ENCODE measurements at places on chromosomes 16 and 17.

DNA sequence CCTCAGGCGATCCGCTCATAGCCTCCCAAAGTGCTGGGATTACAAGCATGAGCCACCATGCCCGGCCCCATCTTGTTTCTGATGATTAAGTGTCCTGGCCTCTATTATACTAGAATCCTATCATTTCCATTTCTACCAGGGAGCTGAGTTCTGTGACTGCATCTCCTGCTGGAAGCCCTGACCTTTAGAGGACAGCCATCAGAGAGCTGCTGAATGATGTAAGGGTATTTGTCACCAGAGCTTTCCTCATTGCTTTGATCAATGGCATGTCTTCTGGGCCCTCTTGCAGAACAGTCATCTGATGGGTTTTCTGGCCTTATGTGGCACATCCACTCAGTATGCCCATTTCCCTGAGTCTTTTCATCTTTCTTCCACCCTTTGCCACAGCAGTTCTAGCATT, 39.9 kb downstream of the PSMD12 start:
- no peak for DNase-seq

GRCh38 chr17:57625957-57626356, 119.1 kb downstream of the CCDC182 start:
- DNase-seq: no peak

DNA sequence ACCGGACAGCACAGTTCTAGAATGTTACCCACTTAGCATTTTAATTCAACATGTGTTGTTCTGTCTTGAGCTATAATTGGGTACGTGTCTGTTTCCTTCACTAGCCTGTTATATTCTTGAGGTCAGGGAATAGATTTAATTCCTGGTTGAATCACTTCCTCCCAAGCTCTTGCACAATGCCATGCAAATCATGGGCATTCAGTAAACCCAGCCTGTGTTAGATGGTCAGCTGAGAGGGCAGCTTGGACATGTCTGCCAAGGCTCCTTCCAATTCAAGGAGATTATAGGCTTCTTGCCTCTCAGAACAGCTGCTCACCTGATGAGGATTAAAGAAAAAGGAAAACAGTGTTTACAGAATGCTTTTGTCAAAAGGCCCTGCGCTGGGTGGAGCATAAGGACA, 12.6 kb downstream of the C1QTNF1 start:
- peak; percentile 45 for DNase-seq

DNA sequence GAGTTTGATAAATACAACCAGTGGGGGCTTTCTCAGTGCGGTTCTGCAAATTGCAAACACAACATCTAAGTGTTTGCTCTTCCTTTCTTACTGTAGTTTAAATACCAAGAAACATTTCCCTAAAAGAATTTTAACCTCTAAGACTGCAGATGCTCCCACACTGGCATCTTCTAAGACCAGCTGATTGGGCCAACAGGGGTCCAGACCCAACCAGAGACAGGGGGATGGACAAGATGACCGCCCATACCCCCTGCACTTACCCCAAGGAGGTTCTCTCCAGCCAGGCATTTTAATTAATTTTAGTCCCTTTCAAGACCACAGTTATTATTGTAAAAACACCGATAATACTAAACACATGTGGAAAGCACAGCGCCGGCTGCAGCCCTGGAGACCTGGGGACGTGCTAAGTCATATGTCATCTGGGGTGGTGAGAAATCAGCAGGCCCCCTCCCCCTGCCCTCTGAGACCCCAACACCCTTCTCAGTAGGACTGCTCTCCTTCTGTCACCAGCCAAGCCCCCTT, 242.3 kb downstream of the SOX9 start:
- no peak for DNase-seq

DNA sequence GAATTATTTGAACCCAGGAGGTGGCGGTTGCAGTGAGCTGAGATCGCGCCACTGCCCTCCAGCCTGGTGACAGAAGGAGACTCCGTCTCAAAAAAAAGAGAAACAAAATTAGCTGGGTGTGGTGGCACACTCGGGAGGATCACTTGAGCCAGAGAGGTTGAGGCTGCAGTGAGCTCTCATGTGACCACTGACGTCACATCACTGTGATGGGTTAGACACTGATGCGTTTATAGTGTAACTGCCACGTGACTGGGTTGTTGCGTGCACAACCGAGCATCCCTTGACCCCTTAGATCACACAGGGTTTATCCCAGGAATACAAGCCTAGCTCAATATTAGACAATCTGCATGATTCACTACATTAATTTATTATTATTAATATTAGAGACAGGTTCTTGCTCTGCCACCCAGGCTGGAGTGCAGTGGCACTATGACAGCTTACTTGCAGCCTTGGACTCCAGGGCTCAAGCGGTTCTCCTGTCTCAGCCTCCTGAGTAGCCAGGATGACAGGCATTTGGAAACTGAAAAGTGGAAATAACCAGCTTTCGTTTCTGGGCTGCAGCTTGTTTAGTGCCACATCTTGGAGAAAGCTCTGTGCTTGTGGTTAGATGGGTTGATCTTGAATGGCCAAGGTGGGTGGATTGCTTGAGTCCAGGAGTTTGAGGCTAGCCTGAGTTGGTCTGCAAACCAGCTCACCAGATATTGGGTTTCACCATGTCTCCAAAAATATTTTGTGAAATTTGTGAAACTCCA, 26.4 kb upstream of the ABR start:
- no peak for DNase-seq

GRCh38 chr16:12739738-12740137, 63.9 kb downstream of the CPPED1 start:
- no peak for DNase-seq

DNA sequence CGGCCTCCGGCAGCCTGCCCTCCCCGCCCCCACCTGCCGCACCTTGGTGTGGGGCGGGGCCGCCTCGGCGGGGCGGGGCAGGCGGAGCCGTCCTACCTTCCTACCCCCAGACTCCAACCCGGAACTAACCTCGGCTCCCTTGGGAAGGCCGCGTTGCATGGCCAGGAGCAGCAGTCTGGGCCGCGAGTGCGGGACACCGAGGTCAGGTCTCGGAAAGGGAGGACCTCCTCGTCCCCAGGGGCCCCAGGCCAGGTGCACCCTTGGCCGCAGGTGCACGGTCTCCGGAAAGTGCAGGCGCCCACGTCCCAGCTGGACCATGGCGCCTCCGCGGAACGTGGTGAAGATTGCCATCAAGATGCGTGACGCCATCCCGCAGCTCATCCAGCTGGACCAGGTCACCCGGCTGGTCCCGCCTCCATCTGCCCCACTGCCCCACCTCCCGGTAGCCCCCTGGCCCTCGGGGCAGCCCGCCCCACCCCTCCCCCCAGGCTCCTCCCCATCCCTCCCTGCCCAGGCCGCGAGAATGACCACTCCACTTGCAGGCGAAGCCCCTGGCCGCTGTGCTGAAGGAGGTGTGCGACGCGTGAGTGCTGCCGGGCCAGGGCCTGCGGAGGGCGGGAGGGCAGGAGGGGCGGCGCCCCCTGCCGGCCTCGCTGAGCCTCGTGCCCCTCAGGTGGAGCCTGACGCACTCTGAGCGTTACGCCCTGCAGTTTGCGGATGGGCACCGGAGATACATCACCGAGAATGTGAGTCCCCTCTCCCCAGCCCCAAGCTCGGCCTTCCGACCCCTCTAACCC, at the start of gene ELMO3:
ELMO3 (plus strand) TSS at position 121 of the 797 bp plus-strand sequence; CDS start at position 317, 196 bp downstream.
- peak; percentile 86 for DNase-seq

DNA sequence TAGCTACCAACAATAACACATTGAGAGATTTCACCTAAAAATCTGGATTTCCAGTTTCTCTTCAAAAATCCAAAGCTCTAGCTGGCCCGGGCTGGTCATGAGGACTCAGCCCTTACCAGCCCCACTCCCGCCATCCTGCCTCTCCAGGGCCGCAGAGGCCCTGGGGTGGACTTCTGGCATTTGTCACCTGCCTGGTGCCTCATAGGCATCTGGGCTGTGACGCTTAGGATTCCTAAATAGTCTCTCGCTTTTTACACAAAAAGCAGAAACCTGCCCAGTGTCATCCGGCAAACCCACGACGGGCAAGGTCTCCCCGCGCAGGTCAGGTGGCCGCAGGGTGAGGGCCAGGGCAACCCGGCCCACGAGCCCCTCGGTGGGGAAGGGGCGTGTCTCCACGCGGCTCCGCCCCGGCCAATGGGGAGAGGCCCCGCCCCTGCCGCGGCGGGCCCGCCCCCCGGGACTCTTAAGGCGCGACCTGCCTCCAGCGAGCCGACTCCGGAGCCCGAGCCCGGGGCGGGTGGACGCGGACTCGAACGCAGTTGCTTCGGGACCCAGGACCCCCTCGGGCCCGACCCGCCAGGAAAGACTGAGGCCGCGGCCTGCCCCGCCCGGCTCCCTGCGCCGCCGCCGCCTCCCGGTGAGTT, at the start of gene VASN:
VASN (plus strand) TSS at position 492 of the 644 bp plus-strand sequence. CDS start 9,030 bp downstream, outside the sequence.
- peak; percentile 73 for DNase-seq

- DNase-seq: no peak
Measured at GRCh38 chr16:23611936-23612335, 15.8 kb upstream of the NDUFAB1 start.

DNA sequence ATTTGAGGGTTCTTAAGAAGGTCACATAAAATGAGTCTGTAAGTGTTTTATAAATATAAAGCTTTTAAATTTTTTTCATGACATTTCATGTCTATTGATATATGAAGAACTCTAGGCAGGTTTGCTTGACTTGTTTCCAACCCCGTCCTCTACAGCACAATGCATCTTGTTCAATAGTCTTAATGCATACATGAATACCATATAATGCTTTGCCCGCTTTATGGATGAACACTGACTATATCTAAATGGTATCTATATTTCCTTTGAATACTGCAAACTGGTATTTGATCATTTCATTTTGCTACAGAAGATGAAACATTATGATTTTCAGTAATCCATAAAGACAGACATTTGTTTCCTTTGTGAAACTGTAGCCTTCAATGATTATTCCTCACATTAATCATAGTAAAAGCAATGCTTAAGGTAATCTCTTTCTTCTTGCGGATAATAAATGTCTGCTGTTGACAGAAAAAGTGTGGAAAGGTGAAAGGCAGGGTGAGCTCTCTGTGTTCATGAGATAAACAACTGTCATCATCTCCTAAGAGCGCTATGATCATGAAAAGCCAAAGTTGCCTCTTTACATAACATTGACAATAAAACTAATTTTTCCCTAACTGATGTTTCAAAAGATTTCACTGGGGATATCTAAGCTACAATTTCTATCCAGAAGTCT, 645.1 kb downstream of the CDH8 start:
- DNase-seq: no peak

- DNase-seq: no peak
Measured at GRCh38 chr16:70736465-70737376, 50.9 kb upstream of the MTSS2 start.

GRCh38 chr17:16353317-16354174, at the start of gene CENPV:
CENPV (minus strand) TSS chr17:16353469; CDS start chr17:16353436, 33 bp downstream.
- peak; percentile 42 for DNase-seq

GRCh38 chr16:4947722-4948503, 10.2 kb upstream of the SEC14L5 start:
- no peak for DNase-seq

DNA sequence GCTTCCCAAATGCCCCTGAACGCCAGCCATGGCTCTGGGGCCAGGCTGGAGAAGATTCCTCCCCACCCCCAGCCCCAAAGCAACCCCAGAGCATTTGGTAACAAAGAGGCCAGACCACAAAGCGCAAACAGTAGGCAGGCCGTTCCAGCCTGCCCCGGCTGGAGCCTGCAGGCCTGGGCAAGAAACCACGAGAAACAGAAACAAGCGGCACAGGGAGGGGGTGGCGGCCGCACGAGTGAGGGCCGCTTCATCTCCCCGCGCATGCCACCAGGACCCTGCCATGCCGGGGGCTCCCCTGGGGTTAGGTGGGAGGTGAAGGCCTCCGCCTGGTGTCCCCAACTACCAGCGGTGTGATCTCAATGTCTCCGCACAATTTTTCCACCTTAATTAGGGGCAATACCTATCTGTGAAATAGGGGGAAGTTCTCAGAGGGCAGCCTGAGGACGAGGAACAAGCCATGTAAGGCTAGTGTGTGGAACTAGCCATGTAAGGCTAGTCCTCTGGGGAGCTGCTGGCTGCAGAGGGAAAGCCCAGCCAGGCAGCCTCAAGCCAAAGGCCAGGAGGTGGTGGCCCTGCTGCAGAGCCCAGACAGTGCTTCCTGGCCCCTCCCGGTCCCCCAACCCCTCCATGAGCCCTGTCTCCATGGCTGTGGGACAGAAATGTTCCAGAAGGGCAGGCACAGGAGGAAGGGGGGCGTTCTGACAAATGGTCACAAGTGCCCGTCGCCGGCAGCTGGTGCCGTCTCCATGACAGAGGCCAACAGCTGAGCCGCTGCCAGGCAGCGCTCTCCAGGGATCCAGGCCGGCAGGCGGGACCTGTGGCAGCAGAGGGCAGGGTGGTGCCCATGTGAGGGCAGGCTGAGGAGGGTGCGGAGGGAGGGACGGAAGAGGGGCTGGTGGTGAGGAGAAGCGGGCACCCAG, 14.5 kb upstream of the MTSS2 start:
- DNase-seq: no peak

DNA sequence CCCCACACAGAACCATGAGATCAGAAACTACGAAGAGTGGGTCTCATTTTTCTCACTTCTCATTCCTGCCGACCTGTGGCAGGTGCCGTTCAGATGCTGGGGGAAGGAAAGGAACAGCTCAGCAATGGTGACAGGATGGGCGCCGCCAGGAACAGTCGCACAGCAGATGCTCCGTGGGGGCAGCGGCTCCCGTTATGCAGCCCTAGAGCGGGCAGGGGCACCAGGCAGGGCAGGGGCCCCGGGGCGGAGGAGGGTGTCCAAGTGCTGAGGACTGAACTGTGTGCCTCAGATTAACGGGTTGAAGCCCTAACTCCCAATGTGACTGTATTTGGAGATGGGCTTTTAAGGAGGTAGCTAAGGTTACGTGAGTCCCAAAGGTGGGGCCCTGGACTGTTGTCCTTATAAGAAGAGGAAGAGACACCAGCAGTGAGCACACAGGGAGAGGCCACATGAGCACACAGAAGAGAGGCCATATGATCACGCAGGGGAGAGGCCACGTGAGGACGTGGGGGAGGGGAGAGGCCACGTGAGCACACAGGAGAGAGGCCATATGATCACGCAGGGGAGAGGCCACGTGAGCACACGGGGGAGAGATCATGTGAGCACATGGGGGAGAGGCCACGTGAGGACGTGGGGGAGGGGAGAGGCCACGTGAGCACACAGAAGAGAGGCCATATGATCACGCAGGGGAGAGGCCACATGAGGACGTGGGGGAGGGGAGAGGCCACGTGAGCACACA, 95.7 kb upstream of the METRNL start:
- no peak for DNase-seq

- peak; percentile 75 for DNase-seq
Measured at GRCh38 chr17:38879878-38880665, 10.2 kb downstream of the LASP1 start.

DNA sequence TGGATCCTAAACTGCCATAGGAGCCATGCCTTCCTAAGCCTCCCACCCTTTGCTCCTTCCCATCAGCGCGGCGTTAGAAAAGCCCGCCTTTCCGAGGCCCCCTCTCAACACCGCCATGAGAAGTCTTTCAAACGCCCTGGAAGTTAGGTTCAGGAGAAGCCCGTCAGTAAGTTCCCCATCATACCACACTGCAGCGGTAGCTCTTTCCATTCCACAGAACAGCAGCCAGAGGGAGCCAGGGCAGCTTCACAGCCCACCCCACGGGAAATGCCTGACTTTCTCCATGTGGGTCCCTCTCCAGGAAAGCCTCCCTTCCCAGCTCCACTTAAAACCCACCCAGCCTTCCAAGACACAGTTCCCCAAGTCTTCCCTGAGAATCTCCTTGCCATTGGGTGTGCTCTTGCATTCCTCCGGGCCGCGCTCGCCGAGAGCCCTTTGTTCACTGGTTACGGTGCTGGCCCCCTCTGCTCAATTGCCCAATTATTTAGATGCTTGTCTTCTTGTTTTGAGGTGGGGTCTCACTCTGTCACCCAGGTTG, 28.7 kb downstream of the KIAA0513 start:
- DNase-seq: no peak
